Renal pelvis (tissue), 12 donors: ENCODE measurements at places on chromosomes 4 and X. TPM values are rescaled to one million over a fixed set of nuclear protein-coding genes. Genes with fewer than 3 reads are reported as not detected.

GRCh38 chr4:134470544-134470943, 269.0 kb upstream of the PABPC4L start:
- peak; percentile 16 for DNase-seq

DNA sequence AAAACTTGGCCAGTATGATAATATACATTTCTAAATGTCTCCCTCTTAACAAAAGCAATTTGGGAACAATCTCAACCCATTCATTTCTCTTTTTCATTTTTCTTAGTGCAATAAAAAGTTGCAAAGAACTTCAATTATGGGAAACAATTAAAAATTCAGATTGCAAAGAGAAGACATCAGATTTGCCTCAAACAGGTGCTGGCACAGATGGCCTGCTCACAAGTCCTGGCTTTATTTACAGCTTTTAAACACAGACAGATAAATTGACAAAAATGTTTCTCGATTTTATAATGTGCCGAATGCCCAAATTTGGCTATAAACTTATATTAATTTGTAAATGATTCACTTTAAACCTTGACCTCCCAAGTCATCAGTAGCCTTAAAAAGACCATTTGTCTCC, 28.7 kb downstream of the SLC4A4 start:
- DNase-seq = no peak

DNA sequence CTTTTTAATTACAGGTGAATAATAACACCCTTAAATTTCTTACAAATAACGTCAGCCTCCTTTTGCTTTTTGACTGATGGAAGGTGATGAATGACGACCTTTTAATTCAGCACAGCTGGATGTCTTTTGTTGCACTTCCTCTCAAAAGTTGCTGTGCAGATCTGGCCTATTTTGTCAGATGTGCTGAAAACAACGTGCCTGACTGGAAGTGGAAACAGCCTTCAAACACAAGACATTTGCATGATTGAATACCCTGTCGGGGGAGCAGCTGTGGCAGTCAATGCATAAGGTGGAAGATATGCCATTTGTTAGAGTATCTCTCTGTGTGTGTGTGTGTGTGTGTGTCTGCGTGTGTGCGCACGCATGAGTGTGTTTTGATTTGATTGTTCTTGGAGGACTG, 579.7 kb downstream of the SPRY1 start:
- DNase-seq = no peak

Gene AMMECR1
- polyA plus RNA-seq = 18.8 TPM

GRCh38 chr4:118814058-118814457, 21.9 kb downstream of the SEC24D start:
- DNase-seq = no peak

GRCh38 chrX:21934414-21934813, 6.1 kb upstream of the SMS start:
- no peak for DNase-seq

DNA sequence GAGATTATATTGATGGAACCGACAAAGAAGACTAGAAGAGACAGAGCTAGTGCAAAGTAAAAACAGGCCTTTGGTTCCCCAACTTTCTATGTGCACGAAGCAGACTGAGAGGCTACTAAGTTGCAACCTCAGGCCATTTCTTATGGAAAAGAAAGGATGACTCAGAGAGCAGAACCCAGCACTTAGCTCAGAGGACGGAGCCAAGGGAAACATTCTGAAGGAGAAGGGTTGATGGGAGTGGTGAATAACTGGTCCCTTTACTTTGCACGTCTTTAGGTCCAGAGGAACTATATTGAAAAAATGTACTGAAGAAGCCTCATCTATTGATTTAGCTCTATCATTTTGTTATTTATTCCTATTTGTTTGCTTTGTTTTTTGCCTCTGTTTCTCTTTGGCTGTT, 182.1 kb downstream of the CPE start:
- no peak for DNase-seq

GRCh38 chr4:64584125-64584524, 174.9 kb upstream of the TECRL start:
- no peak for DNase-seq

DNA sequence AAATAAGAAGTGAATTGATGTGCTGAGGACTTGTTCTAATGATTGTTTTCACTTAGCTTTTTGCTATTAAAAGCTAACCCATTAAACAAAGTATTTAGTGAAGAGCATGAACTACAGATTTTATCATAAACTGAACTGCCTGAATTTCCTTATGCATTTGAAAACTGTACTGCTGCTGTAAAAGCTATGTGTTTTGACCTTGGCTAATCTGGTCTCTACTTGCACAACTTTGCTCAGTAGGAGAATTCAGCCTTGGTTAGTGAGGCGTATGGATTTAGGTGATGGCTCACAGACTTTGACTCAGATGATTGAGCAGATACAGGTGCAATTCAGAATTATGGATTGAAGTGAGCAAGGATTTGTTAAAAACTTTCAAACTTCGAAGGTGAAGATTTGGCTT, 38.7 kb upstream of the FAT1 start:
- no peak for DNase-seq

GRCh38 chr4:112199041-112199440, 32.5 kb upstream of the AP1AR start:
- DNase-seq = no peak

Gene ZNF81
- polyA plus RNA-seq = 6.5 TPM

Gene ADH1B
- polyA plus RNA-seq = 26.1 TPM

DNA sequence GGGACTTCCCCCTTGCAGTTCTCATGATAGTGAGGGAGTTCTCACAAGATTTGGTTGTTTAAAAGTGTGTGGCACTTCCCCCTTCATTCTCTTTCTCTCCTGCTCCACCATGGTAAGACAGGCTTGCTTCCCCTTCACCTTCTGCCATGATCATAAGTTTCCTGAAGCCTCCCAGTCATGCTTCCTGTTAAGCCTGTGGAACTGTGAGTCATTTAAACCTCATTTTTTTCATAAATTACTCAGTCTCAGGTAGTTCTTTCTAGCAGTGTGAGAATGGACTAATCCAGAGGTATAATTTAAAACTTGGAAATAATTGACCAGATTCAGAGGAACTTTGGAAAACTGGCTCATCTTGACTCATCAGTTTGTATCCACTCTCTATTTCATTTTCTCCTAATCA, 129.0 kb downstream of the TMEM47 start:
- no peak for DNase-seq

DNA sequence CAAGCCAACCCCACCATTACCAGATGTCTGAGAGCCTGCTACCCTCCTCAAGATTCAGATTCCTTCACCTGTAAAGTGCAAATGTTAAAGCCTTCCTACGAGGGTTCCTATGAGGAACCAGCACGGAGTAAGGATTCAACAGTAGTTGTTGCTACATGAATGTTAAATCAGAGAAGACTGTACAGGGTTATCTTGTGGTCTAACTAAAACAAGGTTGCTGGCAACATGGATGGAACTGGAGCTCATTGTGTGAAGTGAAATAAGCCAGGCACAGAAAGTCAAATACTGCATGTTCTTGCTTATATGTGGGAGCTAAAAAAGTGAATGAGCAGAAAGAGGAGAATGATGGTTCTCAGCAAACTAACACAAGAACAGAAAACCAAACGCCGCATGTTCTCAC, 238.6 kb downstream of the DCTD start:
- DNase-seq = no peak

- no peak for DNase-seq
Measured at GRCh38 chrX:68703369-68703768, 55.9 kb downstream of the STARD8 start.
